ENCODE measurements at places on chromosomes 12 and 14.

DNA sequence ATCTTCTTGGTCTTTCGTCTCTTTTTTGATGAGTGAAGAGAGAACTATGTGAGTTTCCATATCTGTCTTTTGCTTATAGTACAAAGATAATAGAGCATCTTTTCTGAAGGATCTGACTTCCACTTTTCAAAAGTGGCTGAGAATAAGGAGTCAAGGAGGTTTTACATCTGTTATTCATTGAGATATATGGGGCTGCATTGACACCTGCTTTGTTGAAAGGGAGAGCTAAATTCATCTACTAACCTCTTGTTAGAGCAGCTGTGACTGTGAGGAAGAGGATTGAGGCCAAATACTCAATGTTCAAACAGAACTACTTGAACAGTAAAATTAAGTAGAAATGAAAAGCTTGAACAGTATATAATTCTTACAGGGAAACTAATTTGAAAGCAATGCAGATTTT is 130.2 kb upstream of the ATP2B1 start:
- H3K27me3 ChIP-seq, result no peaks in the 10 kb centered on the region
- H3K36me3 ChIP-seq, result no peaks in the 10 kb centered on the region
- DNase-seq, result no peak

GRCh38 chr12:96392397-96392796 is 7.8 kb downstream of the CDK17 start:
- peaks cover 29% of the 10 kb centered on the region for H3K36me3 ChIP-seq
- peaks cover 69% of the 10 kb centered on the region for H3K4me1 ChIP-seq
- no peak overlapping the region for H3K4me3 ChIP-seq
- H3K27ac ChIP-seq, result no peak overlapping the region
- H3K27me3 ChIP-seq, result no peaks in the 10 kb centered on the region

- no peak for DNase-seq
- H3K4me1 ChIP-seq, result no peaks in the 10 kb centered on the region
- H3K27ac ChIP-seq, result no peak overlapping the region
These were observed 129.9 kb downstream of the KIF26A start for GRCh38 chr14:104268295-104268694.

- H3K4me1 ChIP-seq, result no peaks in the 10 kb centered on the region
- H3K36me3 ChIP-seq, result no peaks in the 10 kb centered on the region
- H3K27ac ChIP-seq, result no peak overlapping the region
- no peak overlapping the region for H3K4me3 ChIP-seq
- peaks cover 75% of the 10 kb centered on the region for H3K27me3 ChIP-seq
- DNase-seq, result no peak
These were observed 183.4 kb upstream of the GZMB start for GRCh38 chr14:24817212-24818057.

- DNase-seq, result no peak
- H3K27me3 ChIP-seq, result no peaks in the 10 kb centered on the region
- H3K4me1 ChIP-seq, result no peaks in the 10 kb centered on the region
- no peak overlapping the region for H3K27ac ChIP-seq
- no peak overlapping the region for H3K4me3 ChIP-seq
- H3K36me3 ChIP-seq, result no peaks in the 10 kb centered on the region
These were observed 29.5 kb upstream of the OSBPL8 start for GRCh38 chr12:76588881-76589565.

- no peaks in the 10 kb centered on the region for H3K27me3 ChIP-seq
- no peak overlapping the region for H3K4me3 ChIP-seq
- no peaks in the 10 kb centered on the region for H3K4me1 ChIP-seq
These were observed 21.2 kb downstream of the MTHFD1 start for GRCh38 chr14:64409126-64409920.

DNA sequence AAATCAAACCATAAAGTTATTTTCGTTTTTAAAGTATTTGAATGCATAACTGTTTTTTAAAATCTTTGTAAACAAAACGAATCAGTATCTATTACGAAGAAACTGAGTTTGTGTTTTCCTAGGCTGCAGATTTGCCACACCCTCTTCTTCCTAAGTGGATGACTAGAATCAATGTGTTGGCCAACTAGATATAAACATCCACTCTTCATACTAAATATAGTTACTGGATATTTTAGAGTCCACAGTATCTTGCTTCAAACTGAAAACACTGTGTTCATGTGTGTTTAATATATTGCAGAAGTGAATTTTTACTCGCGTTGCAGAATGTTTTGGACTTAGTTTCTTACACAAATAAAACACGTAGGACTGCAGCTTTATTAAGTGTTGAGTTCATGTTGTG is 63.2 kb downstream of the KLHL28 start:
- H3K27ac ChIP-seq, result peak overlapping the region; percentile 95
- DNase-seq, result no peak
- H3K4me3 ChIP-seq, result peak overlapping the region; percentile 72
- peaks cover 6% of the 10 kb centered on the region for H3K36me3 ChIP-seq
- H3K4me1 ChIP-seq, result peaks cover 12% of the 10 kb centered on the region
- H3K27me3 ChIP-seq, result no peaks in the 10 kb centered on the region

DNA sequence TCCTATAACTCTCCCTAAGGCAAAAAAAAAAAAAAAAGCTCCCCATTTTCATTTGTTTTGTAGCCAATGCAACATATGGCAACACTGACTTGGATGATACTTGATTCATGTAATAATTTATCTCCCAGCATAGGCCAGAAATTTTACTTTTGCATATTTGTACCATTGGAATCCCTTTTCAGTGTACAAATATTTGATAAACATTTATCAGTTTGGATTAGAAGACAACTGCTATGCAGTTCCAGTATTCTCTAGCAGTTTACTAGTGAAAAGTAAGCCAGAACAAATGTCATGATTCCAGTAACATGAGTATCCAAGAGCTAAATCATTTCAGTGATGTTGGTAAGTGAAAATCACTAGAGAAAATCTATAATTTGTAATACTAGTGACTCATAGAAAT is 392.3 kb downstream of the CCER1 start:
- no peaks in the 10 kb centered on the region for H3K27me3 ChIP-seq
- no peak overlapping the region for H3K27ac ChIP-seq
- no peak for DNase-seq
- no peak overlapping the region for H3K4me3 ChIP-seq
- H3K36me3 ChIP-seq, result no peaks in the 10 kb centered on the region

DNA sequence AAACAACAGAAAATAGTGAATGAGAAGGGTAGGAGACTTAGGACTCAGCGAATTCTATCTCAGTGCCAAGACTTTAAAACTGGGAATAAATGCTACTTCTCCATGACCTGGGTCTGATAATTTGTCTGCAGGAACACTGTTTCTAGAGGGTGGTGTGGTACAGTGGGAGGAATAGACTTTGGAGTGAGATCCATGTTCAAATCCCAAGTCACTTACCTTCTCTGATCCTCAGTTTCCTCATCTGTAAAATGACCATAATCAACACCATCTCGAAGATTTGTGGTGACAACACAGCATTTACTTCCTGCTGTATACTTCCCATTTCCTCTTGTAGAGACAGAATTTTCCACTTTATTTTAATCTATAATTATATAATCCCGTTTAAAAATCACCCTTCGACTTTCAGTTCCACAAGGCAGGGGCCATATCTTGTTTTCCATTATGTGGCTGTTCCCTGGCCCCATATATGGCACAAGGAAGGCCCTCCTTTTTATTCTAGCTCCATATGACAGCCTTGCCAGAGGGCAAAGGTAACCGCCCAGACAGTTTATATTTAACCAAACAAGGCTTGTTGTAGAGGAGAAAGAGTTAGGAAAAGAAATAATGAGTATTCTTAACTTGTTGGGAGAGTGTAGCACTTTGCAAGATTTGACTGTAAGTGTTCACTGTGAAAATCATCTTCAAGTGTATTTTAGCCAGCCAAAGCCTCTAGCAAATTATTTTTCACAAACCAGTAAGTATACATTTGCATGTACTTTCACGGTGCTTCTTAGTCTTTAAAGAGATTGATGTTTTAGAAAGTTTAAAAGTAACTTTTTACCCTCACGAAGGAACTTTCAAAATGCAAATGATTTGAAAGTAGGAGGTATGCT is 243.1 kb downstream of the AKAP6 start:
- no peak overlapping the region for H3K4me3 ChIP-seq
- no peaks in the 10 kb centered on the region for H3K4me1 ChIP-seq
- H3K36me3 ChIP-seq, result no peaks in the 10 kb centered on the region
- H3K27ac ChIP-seq, result no peak overlapping the region
- H3K27me3 ChIP-seq, result no peaks in the 10 kb centered on the region
- DNase-seq, result no peak

- H3K4me1 ChIP-seq, result peaks cover 34% of the 10 kb centered on the region
- no peak overlapping the region for H3K4me3 ChIP-seq
- no peak for DNase-seq
- no peak overlapping the region for H3K27ac ChIP-seq
- H3K36me3 ChIP-seq, result no peaks in the 10 kb centered on the region
These were observed 17.6 kb upstream of the AMIGO2 start for GRCh38 chr12:47097276-47097896.

DNA sequence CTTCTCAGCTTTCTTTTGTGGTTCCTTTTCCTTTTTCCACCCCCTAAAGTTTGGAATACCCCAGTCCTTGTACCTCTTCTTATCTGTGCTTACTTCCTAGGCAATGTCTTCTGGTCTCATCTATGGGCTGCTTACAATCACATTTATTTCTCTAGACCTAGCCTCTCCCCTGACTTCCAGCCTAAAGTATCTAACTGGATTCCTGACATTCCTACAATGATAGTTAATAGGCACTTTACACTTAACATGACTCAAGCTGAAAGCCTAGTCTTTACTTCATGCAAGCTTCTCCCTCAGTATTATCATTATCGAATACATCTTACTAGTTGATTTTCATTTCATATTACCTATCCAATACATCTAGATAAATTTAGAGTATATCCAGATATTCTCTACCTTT is 21.2 kb downstream of the CLECL1 start:
- H3K27me3 ChIP-seq, result no peaks in the 10 kb centered on the region
- no peak overlapping the region for H3K4me3 ChIP-seq
- DNase-seq, result no peak
- peaks cover 51% of the 10 kb centered on the region for H3K4me1 ChIP-seq
- peaks cover 5% of the 10 kb centered on the region for H3K36me3 ChIP-seq

- no peaks in the 10 kb centered on the region for H3K36me3 ChIP-seq
- H3K27me3 ChIP-seq, result no peaks in the 10 kb centered on the region
- no peaks in the 10 kb centered on the region for H3K4me1 ChIP-seq
These were observed 89.1 kb downstream of the C12orf75 start for GRCh38 chr12:105419606-105420005.

DNA sequence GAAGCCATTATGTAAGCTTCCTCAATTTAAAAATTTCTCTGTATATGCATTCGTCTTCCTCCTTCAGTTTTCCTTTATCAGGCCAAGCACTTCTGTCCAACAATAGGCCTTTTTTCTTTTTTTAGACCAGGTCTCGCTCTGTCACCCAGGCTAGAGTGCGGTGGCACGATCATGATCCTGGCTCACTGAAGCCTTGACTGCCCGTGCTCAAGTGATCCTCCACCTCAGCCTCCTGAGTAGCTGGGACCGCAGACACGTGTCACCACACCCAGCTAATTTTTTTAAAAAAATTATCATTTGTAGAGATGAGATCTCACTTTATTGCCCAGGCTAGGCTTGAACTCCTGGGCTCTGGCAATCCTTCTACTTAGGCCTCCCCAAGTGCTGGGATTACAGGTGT is 25.8 kb downstream of the TAOK3 start:
- H3K36me3 ChIP-seq, result peaks cover 6% of the 10 kb centered on the region
- peak overlapping the region; percentile 38 for H3K27ac ChIP-seq
- no peak overlapping the region for H3K4me3 ChIP-seq
- H3K27me3 ChIP-seq, result no peaks in the 10 kb centered on the region

- H3K27ac ChIP-seq, result no peak overlapping the region
- H3K36me3 ChIP-seq, result no peaks in the 10 kb centered on the region
- DNase-seq, result no peak
These were observed 446.0 kb downstream of the PDZRN4 start for GRCh38 chr12:41634091-41634490.

GRCh38 chr14:99660794-99661193 is 15.9 kb downstream of the HHIPL1 start:
- H3K27me3 ChIP-seq, result peaks cover 59% of the 10 kb centered on the region
- no peaks in the 10 kb centered on the region for H3K36me3 ChIP-seq
- no peak overlapping the region for H3K27ac ChIP-seq
- H3K4me3 ChIP-seq, result no peak overlapping the region
- no peaks in the 10 kb centered on the region for H3K4me1 ChIP-seq

- no peak overlapping the region for H3K4me3 ChIP-seq
- peaks cover 18% of the 10 kb centered on the region for H3K27me3 ChIP-seq
- no peaks in the 10 kb centered on the region for H3K36me3 ChIP-seq
- no peaks in the 10 kb centered on the region for H3K4me1 ChIP-seq
These were observed 20.2 kb upstream of the KRT8 start for GRCh38 chr12:52924764-52925716.

DNA sequence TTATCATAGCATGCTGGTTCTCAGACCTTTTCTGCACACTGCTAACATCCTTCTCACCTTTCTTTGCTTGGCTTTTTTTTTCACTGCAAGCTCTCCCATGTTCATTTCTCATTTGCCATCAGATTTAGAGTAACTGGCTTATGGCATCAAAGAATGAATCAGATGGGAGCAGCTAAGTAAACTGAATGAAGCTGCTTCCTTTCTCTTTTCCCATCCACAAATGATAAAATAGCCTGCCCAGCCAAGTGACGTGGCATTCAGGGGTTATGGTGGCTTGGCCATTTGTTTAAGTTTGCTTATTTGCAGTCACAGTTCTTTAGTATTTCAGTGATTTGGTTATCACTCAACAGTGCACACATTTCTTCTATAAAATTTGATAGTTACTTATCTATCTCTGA is 708.6 kb downstream of the DIO2 start:
- H3K36me3 ChIP-seq, result no peaks in the 10 kb centered on the region
- H3K4me3 ChIP-seq, result no peak overlapping the region
- H3K4me1 ChIP-seq, result no peaks in the 10 kb centered on the region
- DNase-seq, result no peak
- no peaks in the 10 kb centered on the region for H3K27me3 ChIP-seq

DNA sequence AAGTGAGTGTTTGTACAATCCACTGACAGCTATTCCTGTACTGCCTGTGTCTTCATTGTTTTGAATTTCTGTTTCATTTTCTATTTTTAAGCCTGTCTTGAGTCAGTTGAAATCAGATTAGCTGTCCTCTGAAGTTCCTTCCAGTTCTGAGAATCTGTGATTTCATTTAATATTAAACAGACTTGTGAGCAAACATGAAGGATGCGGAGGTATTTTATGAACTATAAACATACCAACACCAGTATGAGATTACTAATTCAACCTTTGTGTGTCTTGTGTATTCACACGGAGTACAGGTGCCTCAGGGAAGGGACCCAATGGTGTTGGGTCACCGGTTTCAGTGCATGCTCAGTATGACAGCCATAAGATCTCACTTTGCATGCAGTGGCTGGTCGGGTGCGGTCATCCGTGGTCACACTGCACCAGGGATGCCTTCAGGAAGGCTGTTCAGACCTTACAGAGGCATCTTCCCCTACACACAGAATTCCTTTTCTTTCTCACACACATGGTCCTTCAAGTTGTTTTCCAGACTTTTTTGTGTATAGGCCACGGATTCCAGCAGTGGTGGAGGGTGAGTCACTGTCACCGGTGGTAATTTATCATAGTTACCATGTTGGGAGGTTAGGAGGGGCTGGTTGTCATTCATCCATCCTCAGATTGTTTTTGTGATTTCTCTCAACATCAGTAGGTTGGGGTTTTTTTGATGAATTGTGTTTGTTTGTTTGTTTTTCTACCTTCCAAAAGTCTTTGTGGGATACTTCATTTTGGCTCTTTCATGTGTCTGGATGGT is 103.0 kb upstream of the SFSWAP start:
- peak overlapping the region; percentile 25 for H3K27ac ChIP-seq
- peaks cover 54% of the 10 kb centered on the region for H3K4me1 ChIP-seq
- no peak for DNase-seq
